ENCODE measurements at places on chromosomes 16 and 17.

- no peak for DNase-seq
Measured at GRCh38 chr17:70810609-70811008, 641.3 kb downstream of the KCNJ2 start.

DNA sequence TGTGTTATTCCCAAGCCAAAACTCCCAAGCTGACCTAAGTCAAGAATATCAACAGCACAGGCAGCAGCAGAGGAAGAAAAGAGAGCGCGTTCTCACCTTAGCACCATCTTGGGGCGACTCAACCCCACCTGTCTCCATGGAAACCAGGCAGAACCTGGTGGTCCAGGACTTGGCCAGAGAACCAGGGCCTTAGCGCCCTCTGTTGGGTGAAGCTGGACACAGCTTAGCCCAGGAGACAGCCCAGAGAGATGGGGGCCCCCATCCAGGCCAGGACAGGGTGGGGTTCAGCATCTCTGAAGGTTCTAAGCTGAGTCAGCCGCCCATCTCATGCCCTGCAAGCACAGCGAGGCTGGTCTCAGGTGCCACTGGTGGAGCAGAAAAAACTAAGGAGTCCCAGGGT is 60.1 kb upstream of the TMEM132E start:
- DNase-seq = peak; percentile 32

- no peak for DNase-seq
Measured at GRCh38 chr17:12726131-12726530, 60.4 kb downstream of the MYOCD start.

GRCh38 chr17:354651-355556 is 2.3 kb upstream of the RPH3AL start:
- DNase-seq = no peak

DNA sequence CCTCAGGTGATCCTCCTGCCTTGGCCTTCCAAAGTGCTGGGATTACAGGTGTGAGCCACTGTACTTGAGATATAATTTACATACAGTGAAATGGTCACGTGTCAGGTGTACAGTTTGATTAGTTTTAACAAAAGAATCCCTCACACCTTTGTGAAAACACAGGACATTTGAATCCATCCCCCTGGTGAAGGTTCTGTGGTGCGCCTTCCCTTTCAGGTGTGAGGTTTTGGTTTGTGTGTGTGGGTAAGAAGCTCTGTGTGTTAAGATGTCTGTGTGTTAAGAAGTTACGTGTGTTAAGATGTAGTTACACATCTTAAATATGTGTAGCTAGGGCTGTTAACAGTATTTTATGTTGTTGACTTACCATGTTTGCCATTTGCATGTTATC is 4.4 kb downstream of the SEC14L1 start:
- no peak for DNase-seq

DNA sequence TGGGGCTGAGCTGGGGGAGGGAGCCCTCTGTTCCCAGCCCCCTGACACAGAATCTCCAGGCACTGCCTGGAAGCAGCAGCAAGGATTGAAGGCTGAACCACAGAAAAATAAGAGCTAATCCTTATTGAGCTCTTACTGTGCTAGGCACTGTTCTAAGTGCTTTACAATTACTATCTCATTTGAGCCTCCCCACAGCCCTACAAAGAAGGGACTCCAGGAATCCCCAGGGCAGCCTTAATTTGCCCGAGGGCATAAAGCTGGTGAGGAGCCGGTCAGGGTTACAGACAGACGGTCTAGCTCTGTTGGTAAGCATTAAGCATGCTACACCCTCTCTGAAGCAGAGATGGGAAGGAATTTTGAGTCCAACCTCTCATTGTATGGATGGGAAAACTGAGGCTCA is 7.0 kb downstream of the SAMD14 start:
- DNase-seq = no peak

DNA sequence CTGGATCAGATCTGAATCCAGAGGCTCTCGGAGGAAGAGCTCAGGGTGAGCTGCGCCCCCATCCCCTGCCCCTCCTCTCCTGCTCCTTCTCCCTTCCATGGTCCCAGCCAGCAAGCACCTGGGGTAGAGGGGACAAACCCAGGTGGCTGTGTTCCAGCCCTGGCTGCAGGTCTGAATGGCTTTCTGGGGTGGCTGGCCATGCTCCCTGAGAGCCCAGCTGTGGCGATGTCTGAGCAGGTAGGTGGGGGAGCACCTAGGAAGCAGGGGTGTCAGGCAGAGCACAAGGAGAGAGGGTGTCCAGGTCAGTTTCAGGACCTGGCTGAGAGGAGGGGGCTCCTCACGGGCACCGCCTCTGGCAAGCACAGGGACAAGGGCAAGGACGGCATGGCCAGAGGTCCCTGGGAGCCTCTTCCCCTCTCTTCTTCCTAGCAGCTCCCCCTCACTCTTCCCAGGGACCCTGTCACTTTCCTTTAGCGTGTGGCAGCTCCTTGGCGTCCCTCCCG is 310.0 kb downstream of the SEC14L1 start:
- DNase-seq = no peak

DNA sequence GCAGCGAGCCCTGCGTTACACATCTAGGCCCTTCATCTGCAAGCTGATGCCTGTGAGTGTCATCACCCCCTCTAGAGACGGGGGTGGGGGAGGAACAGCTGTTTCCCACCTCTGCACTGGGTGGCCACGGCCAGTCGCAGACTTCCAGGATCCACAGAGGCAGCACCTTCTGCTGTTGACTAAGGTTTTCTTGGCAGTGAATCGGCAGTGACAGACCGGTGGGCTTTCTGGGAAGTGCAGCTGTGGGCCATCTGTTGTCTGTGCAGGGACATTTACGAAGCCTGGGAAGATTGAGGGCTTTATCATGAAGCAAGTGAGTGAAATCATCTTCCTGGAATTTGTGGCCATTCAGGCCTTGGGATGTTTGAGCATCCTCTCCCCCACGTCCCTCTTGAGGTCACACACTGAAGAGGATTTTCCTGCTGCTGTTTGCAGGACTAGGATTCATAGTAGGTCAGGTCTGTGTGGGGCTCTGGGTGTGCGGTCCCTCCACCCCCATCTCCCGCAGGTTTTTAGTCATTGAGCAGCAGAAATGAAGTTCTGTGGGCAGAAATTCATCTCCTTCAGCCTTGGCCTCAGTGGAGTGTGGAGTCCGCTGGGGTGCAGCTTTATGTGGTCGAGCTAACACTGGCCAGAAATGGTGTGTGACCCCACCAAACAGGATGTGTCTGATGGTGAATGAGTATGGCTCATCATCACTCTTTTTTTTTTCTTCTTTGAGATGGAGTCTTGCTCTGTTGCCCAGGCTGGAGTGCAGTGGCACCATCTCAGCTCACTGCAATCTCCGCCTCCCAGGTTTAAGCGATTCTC is 12.0 kb downstream of the PGS1 start:
- no peak for DNase-seq

- DNase-seq = no peak
Measured at GRCh38 chr17:75809631-75810111, 25.1 kb downstream of the UNK start.

DNA sequence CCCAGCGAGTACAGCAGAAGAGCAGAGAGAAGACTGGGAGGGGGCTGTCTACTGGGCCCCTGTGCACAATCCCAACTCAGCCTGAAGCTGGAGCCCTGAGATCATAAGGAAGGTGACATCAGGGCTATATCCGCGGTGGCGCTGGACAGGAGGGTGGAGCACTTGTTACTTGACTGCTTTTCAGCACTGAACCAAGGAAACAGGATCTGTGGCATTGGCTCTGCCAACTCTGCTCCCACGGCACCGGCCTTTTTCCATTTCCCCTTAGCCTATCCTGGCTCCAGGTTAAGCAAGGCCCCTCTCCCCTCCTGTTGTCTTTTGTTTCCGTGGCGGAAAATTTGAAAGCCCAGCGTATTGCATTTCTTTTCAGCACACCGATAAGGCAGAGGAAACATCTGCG is 125.0 kb upstream of the IRX3 start:
- DNase-seq = no peak

- peak; percentile 5 for DNase-seq
Measured at GRCh38 chr17:77957235-77957856, 1.2 kb upstream of the TNRC6C start.

DNA sequence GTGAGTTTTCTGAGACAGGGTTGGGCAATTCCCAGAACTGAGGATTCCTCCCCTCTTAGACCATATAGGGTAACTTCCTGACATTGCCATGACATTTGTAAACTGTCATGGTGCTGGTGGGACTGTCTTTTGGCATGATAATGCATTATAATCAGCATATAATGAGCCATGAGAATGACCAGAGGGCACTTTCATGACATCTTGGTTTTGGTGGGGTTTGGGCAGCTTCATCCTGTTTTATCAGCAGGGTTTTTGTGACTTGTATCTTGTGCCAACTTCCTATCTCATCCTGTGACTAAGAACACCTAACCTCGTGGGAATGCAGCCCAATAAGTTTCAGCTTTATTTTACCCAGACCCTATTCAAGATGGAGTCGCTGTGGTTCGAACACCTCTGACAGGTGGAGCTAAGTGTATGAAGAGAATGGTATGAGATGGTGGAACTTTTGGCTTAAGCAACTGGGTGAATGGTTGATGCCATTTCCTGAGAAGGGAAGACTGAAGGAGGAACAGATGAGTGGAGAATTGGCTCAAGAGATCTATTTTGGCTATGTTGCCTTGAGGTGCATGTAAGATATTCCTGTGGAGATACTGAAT is 217.3 kb downstream of the RAB11FIP4 start:
- no peak for DNase-seq

DNA sequence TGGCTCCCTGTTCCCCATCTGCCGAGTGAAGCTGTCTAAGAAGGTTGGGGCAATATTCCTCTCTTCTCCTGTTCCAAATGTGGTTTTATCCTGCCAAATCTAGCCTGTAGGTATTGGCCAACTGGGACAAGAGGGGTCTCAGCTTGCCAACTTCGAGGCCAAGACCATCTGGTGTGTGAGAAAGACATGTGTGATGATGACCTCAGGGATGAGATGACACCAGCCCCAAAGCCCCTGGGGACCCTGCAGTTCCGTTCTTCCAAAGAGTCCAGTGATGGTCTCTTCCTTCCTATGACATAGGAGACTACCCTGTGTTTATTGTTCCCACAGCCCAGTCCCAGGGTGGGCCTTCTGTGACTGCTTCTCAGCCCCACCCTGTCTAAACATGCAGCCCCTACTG is 34.8 kb upstream of the ADAMTS18 start:
- DNase-seq = no peak

DNA sequence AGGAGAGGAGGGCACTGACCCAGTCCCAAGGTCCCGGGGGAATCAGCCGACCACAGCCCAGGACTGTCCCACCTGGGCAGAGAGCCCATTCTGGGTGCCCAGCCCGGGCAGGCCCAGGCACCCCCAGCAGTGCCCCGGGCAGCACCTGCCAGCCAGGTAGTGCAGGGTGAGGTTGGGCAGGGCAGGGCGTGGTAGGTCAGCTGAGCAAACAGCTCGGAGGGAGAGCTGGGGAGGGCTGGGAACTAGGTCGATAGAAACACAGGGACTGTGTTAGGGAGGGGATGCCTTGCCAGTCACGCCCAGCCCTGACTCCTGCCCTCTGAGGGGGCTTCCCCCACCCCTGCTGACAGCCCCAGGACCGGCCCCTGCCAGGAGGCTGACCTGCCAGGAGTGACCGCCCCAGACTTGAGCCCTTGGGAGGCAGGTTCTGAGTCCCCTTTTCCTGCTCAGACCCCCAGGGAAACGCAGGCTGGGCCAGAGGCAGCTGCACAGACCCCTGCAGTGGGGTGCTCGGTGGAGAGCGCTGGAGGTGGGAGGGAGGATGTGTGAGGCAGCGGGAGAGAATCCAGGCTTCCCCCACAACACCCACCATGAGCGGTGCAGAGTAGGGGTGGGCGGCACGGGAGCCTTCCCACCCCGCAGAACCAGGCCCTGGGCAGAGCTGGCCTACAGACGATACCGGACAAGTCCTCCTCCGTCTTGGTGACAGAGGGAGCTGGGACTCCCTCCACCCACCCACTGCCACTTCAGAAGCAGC is 4.7 kb downstream of the HS3ST6 start:
- DNase-seq = no peak

GRCh38 chr17:17685775-17686291 is 4.6 kb downstream of the RAI1 start:
- no peak for DNase-seq

DNA sequence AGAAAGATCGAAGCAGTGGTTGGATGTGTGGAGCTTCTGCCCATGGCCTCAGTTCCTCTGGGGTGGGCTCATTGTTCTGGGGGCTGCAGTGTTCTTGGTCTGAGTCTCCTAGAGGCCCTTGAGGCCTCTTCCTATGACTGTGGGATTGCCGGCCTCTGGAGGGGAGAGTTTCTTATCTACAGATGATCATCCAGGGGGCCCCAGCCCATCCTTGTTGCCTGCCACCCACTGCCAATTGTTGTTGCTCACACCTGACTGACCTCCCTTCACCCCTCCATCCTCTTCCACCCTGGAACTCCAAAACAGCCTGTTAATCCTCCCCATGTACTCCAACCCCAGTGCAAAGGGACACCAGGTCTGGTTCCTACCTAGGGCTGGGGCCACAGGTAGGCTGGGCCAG is 5.9 kb downstream of the B3GNT9 start:
- no peak for DNase-seq

DNA sequence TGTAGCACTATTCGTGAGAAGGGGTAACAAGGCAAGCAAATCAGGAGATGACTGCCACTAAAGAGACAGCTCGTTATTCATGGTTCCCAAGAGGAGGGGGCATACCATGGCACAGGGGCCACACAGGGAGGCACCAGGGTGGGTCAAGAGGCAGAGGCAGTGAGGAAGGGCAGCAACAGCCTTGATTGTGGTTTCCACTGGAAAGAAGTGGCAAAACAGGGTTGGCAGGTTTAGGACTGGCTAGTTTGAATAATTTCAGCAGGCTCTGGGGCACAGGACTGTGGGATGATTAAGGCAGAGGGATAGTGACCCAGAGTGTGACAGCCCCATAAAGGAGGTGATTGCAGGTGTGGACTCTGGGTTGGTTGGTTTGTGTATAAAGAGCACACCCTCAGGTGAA is 188.9 kb downstream of the CBLN1 start:
- no peak for DNase-seq

DNA sequence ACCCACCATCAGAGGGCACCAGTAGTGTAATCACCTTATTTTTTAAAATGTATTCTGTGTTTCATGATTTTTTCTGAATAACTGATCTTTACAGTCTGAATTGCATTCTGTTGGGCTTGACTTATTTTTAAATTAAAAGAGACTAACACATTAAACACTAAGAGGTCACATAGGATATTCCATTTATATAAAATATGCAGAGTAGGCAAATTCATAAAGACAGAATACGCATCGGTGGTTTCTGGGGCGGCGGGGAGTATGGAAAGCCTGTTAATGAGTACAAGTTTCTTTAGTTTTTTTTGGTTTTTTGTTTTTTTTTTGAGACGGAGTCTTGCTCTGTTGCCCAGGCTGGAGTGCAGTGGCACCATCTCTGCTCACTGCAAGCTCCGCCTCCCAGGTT is 366.3 kb downstream of the WWOX start:
- no peak for DNase-seq

DNA sequence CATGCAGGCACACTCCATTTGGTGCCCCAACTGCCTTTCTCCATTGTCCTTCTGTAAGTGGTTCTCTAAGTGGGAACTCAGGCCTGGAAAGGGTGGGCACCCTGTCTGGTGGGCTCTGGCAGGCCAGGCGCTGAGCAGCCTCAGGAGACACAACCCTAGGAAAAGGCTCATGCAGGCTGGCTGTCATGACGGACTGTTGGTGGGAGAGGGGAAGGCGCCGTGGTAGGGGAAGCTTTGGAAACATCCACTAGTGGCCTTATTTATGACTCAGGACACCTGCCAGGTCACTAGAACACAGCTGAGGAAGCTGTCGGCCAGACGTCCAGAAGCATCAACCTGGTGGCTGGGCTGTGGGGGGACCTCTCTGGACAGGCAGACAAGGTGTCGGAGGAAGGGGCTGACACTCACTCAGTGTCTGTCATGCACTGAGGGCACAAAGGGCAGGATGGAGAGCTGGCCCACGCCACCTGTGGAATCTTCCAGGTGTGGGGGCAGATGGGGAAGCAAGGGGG is 216.0 kb downstream of the SEC14L1 start:
- DNase-seq = no peak
